ENCODE measurements at places on chromosomes 7 and 10.

- no peak for DNase-seq
Measured at GRCh38 chr10:132220061-132220460, 33.3 kb downstream of the DPYSL4 start.

DNA sequence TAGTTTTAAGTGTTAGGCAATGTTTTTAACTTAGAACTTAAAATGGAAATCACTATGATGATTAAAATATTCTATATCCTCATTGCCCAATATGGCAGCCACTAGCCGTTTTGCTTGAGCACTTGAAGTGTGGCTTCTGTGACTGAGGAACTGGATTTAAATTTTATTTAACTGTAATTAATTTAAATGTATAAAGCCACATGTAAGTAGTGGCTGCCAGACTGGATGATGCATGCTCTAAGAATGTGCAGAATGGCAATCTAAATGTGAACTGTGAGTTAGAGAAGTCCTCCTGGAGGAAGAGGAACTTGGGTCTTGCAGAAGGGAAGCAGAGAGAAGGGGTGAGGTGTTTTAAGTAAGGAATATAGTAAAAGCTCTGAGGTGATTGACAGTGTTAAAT lies 451.4 kb downstream of the SUGCT start:
- no peak for DNase-seq

DNA sequence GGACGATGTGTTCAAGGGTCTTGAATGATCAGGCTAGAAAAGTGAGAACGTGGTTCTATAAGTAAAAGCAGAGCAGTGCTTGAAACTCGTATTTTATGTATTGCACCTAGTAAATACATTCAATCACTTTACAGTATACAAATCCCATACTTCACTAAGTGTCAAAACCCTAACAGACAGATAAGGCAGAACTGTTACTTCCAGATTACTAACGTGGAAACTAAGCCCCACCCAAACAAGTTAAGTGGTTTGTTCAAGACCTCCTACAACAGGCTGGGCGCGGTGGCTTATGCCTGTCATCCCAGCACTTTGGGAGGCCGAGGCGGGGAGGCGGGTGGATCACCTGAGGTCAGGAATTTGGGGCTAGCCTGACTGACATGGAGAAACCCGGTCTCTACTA lies 9.2 kb upstream of the MYO1G start:
- no peak for DNase-seq

DNA sequence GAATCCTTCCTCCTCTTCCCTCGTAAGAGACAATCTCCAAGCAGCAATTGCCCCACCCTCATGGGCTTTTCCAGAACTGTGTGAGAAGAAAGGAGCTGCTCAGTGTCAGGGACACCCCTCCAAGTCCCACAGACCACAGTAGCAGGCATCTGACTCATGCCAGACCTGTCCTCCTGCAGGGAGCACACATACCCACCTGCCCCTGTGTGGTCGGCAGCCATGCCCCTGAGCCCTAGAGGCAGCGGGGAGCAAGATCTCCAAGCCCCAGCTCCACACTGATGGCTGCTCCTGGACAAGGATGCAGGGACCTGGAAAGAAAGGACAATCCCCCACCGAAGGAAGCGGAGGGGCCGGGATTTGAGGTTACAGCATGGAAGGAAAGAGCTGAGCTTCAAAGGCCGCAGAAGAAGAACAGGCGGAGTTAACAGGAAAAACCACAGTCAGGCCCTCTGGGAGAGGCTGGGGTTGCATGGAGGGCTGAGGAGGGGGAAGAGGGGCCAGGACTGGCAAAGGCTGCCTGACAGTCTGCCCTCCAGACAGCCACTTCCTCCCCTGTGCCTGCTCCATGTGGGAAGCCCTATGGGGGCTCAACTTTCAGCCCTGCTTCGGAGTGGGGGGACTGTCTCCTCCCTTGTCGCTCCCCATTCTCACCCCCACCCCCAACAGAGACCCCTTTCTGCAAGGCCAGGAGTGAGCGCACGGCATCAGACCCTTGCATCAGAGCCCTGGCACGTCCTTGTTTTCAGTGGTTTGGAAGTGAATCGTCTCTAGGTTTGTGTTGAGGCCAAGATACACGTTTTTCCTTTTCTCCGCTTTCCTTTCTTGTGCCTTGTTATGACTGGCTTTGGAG lies 46.8 kb downstream of the ASB13 start:
- no peak for DNase-seq

- no peak for DNase-seq
Measured at GRCh38 chr7:87635921-87636320, 7.7 kb downstream of the RUNDC3B start.

GRCh38 chr7:140639366-140640053 lies 1.1 kb downstream of the DENND2A start:
- no peak for DNase-seq

- no peak for DNase-seq
Measured at GRCh38 chr7:34761627-34762026, 103.6 kb downstream of the NPSR1 start.

DNA sequence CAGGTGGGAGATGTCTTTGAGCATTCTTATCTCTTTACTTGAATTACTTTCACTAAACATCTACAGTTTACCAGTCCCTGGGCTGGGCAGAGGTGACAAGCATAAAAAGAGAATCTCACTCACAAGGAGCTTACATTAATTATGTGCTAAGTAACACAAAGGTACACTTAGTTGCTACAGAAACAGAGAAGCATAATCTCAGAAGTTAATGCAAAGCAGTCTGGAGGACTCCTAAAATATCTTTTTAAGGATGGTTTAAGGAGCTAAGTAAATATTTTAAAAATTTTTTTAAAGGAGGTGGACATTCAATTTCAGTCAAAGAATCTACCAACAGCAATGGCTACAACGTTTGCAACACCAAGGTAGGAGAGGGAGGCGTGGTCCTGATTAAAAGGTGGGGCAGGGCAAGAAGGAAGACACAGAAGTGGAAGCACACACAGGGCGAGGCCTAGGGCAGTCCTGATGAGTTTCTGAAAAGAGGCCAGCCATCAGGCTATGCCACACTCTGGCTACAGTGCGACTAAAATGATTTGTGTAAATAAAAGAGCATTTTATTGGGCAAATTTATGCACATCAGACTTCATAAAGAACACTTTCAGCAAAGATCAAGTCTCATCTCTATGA lies 5.3 kb downstream of the LARP4B start:
- DNase-seq: no peak

- no peak for DNase-seq
Measured at GRCh38 chr10:32888161-32888927, 69.7 kb downstream of the ITGB1 start.

- DNase-seq: no peak
Measured at GRCh38 chr10:79111846-79112614, 43.3 kb downstream of the ZMIZ1 start.

GRCh38 chr7:121797657-121798452 lies 75.1 kb upstream of the PTPRZ1 start:
- no peak for DNase-seq

DNA sequence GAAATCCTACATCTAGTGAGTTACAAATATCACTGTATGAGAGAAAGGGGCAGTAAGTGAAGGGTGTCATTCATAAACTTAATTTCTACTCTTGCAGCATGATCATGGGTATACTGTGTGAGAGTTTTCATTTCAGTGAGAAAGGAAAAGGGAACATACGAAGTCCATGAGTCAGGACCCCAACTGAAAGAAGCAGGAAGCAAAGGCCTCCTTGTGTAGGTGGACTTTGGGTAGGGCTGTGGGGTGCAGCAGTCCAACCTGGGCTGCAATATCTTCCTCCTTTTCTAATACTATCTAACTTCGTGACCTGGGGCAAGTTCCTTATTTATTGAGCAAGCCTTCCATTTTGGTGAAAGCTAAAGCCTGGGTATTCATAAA lies 248.2 kb upstream of the TCF7L2 start:
- DNase-seq: no peak

- DNase-seq: peak; percentile 12
Measured at GRCh38 chr10:12214763-12215218, 18.8 kb downstream of the CDC123 start.

GRCh38 chr7:90645784-90646183 lies 49.7 kb downstream of the CDK14 start:
- DNase-seq: no peak

- DNase-seq: no peak
Measured at GRCh38 chr10:127386606-127387327, 162.3 kb upstream of the NPS start.

DNA sequence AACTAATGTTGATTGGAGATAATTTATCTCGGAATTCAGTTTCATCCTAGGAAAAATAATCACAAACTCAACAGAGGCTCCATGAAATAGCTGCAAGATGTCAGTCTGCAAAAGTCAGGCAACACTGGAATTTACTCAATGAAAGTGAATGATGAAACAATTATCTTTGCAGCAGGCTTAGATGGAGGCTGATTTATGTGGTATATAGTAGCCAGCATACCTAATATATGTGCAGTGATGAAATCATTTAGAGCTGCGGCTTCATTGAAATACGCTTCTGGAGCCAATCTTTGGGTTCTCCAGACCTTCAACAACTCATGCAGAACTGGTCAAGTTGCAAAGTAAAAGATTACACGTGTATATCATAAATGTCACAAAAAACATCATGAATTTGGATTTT lies 113.3 kb downstream of the ITGA8 start:
- DNase-seq: no peak

- no peak for DNase-seq
Measured at GRCh38 chr10:62687230-62687748, 117.2 kb upstream of the ADO start.

DNA sequence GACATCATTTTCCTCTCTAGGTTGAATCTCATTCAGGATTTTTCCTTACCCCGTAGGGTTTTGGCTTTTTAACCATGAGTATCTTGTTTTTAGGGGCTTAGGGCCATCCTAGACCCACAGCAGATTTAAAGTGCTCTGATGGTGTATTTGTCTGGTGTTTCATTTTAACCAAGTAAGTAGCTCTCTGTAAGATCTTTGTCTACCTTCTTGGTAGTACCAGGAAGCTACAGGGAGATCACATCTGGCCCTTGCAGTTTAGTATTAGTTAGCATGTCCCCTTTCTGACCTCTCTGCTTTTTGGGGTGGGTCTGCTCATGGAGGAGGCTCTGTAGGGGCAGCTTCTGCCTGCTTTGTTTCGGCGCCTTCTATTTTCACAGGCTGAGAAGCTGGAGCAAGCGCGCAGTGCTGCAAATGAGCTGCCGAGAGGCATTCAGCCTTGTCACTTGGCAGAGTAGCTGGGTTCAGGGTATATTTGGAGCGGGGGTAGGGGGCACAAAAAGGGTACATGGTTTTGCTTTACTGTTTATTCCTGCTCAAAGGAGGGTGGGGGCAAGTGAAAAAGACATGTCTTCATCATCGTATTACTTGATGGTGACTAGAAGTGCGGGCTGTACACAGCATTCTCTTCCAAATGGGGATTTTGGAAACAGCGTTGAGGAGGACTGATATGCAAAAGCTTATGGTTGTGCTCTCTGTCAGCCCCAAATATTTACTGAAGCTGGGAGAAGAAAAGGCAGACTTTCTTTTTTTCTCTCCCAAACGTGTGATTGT lies 146.3 kb downstream of the CELF2 start:
- DNase-seq: no peak

- no peak for DNase-seq
Measured at GRCh38 chr7:92839901-92840300, 3.5 kb upstream of the CDK6 start.
